ENCODE measurements at places on chromosomes 13 and 19.

DNA sequence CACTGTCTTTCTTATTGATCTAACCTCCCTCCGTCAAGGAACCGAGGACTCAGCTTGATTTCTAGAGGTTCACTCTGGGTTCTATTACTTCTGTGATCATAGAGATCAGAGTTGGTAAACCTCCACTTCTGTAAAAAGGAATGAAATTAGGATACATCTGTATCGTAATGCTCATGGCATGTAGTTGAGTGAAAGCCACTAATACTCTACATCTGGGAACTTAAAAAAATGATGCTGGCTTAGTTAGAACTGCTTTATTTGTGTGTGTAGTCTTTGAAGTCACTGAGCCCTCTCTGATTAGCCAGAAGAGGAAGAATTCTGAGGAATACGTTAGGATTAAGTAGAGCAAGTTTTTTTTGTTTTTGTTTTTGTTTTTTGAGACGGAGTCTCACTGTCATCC, 140.8 kb downstream of the GGACT start:
- no peak for DNase-seq

DNA sequence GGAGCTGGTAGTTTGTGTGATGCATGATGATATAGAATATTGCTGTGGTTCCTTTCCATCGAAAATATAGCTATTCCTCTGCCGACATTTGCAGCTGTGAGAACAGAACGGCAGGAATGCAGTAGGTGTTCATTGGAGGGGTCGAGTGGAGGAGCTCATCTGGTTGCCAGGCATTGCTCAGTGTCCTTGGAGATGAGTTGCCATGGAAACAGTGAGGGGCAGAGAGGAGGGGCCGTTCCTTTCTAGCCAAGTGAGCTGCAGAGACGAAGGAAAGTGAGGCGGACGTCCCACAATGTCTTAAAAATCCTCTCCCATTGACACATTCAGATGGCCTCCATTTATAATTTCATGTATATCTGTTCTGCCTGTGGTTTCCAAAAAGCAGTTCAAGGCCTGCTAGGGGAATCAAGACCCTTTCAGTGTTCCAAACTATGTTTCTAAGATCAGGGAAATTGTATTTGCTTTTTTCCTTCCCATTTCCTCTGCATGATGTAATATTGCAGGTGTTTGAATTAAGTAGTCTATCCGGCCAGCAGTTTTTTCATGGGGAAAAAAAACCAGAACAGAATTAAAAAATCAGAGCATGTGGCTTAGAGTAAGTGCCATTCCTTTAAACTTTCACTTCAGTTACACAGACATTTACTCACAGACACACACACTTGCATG, 41.2 kb upstream of the ZNF835 start:
- no peak for DNase-seq

- no peak for DNase-seq
Measured at GRCh38 chr13:75825161-75825560, 189.0 kb downstream of the LMO7 start.

- DNase-seq = no peak
Measured at GRCh38 chr13:66102864-66103263, 1127.3 kb downstream of the PCDH9 start.

DNA sequence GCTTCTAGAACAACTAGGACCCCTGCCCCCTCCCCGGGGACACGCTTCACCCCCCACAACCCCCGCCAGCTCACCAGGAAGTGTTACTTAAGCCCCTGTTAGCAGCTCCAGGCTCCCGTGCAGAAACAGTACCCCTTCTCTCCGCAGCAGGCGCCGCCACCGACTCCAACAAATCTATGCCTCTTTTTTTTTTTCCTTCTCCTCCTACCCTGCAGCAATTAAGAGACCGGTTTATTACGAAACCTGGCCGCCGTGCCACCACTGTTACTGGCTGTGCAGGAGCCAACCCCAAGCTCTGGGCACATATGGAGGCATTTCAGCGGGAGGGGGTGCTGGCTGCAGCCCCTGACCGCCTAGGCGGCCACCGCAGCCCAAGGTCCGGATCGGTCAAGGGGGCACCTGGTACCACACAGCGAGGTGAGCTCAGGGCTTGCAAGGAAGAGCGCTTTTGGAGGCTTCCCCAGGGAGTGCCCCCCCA, 2.4 kb downstream of the GADD45B start:
- peak; percentile 58 for DNase-seq

DNA sequence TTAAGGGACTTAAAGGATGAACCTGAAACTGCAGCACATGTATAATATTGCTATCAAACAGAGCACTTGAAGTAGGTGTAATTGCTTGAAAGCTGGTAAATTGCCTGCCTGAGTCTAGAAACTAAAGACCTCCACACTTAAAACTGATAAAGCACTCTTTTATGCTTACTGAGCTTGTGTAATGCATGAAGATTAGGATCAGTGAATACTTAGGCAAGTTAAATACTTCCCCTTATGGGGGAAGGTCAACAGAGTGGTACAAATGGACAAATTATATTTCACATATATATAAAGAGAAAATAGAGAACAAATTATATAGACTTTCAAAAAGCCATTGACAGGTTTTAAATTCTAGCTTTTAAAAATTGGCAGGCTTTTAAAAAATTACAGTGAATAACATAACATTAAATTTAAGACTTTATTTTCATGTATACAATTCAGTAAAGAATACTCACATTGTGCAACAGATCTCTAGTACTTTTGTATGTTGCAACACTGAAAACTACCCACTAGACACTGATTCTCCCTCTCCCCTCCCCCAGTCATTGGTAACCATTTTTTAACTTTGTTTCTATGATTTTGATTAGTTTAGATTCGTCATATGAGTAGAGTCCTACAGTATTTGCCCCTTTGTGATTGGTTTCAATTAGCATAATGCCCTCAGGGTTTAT, 23.9 kb downstream of the PIBF1 start:
- DNase-seq = no peak

DNA sequence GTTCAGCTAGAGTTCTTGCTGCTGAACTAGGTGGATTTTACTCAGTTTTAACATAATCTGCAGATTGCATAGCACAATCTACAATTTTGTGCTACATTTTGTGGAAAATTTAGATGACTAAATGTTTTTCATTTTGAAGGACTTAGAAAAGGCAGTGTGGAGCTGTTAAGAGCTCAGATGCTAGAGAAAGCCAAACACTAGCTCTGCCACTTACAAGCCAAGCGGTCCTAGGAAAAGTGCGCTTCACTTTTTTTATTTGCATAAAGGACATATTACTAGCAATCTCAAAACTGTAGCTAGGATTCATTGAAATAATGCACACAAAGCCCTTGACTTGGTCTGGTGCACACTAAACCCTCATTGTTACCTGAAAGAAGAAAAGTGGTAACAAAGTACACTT, 8.1 kb upstream of the CSNK1A1L start:
- DNase-seq = no peak

DNA sequence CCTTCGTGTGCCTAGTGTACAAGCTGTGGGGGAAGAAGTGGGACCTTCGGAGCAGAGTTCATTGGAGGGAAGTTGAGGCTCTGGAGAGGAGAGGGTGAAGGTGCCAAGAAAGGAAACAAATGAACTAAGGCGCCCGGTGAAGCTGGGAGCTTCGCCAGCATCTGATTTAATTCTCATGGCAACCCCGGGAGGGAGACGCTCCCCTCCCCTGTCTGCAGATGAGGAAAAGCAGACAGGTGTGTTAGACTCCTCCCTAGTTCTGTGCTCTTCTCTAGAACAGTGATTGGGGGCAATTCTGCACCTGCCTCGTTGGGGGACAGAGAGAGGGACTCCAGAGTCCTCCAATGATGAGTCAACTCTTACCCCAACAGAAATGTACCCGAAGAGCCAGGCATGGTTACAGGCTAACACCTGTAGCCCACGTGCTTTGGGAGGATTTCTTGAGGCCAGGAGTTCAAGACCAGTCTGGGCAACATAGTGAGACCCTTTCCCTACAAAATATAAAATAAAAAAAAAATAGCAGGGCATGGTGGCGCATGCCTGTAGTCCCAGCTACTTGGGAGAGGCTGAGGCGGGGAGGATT, 4.2 kb downstream of the SSC5D start:
- no peak for DNase-seq

DNA sequence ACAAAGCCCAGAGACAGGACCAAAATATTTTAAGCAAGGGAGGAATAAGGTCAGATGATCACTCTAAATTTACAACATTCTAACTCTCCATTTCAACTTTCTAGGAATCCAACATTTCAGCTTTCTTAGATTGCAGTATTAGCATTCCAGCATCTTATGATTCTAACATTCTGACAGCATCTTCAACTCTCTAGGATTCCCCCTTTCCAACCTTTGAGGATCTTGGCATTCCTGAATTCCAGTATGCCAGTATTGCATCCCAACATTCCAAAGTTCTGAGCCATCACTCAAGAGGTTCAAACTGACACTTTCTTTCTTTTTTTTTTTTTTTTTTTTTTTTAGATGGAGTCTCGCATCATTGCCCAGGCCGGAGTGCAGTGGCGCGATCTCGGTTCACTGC, 13.8 kb downstream of the TGFB1 start:
- no peak for DNase-seq

DNA sequence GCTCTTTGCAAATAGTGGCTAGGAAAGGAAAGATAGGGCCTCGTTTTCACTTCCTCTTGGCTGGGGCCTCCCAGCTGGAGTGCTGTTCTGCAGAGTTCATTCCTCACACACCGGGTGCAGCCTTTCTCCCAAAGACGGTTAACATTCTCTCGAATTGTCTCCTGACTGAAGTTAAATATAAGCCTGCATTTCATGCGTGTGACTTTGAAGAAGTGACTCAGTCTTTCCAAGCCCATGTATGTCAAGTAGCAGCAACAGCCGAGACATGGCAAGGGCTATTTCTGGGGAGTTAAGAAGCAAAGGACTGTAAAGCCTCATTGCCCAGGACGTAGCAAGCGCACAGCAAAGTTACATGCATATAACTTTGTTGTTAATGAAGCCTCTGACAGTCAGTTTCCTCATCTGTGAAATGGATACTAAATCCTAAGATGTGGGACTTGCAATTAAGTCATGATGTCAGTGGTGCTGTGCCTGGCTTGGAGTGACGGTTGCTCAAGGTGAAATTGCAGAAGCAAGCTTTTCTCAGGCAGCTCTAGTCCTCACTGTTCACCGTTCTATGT, 502.4 kb downstream of the MYO16 start:
- DNase-seq = no peak

- peak; percentile 32 for DNase-seq
Measured at GRCh38 chr19:40348961-40349507, 539 bp downstream of the PLD3 start.

DNA sequence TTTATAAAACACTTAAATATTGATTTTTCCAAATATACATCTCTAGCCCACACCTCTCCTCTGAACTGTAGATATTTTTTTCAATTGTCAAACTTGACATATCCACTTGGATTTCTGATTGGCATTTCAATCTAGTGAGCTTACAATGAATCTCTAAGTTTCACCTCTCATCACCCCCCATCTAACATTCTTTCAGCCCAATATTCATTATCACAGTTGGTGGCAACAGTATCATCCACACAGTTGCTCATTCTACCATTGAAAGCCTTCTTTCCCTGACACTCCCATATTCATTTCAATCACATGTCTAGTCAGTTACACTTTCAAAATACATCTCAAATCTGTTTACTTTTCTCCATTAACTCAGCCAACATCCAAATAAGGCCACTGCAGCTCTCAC, 385.2 kb downstream of the PCDH20 start:
- no peak for DNase-seq

- no peak for DNase-seq
Measured at GRCh38 chr13:45575146-45575829, 40.3 kb downstream of the ERICH6B start.

DNA sequence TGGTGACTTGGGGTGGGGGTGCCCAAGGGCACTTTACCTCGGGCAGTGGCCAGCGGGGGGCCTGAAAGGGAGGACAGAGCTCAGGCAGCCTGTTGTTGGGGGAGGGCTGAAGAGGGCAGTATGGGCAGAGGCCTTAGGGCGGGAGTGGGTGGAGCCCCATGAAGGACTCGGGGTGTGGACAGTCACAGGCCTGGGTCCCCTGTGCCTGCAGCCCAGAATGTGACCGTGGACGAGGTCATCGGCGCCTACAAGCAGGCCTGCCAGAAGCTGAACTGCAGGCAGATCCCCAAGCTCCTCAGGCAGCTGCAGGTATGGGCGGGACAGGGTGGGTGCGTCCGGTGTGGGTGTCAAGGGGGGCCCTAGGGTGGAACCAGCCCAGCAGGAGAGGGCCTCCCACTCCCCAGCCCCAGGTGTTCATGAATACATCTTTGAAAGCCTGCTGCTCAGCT, 22.5 kb downstream of the NKPD1 start:
- no peak for DNase-seq

GRCh38 chr13:27960362-27961226, 8.5 kb downstream of the CDX2 start:
- peak; percentile 2 for DNase-seq

DNA sequence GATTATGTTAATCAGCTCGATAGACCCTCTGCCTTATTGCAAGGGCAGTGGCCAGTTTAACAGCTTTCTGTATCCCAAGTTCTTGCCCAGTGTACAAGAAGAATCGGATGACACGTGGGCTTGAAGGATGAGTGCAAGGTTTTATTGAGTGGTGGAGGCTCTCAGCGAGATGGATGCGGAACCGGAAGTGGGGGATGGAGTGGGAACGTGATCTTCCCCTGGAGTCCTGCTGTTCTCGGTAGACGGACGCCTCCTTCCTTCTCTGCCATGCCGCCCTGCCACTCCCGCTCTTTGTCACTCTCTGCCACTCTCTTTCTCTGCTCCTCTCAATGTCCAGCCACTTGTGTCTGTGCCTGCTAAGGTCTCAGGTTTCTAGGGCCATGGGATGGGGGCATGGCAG, 21.0 kb downstream of the RFXAP start:
- no peak for DNase-seq

DNA sequence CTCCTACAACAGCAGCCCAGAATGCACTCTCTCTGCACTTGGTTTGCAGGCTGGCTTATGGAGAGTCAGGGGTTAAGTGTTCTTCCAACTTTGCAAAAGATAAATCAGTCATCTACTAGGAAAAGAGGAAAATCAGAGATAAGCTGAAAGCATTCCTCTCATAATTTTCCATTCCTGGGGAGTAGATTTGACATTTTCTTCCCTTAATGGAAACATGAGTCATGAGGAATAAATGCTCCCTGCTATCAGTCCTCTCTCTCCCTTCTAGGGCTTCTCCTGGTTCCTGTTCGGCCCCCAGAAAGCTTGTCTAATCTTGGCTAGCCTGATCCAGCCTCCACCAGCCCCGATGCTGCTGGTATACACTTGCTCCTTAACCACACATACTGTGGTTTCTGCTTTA, 28.4 kb upstream of the ENOX1 start:
- no peak for DNase-seq

DNA sequence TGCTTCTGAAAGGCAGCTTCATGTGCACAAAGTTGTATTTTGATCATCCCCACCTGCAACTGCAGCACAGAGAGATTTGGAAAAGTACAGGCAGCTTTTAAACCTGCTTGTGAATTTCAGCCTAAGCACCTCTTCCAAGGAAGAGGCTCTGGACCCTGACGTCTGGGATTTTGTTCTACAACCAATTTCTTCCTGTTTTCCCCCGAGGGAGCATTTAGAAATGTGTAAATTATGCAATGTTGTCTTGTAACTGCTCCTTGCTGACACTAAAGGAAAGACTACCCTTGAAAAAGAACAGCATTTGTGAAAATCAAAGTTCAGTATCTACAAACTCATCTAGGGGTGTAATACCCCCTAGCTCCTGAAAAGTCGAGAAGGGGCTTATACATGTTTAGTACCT, 15.4 kb downstream of the MED26 start:
- DNase-seq = no peak

GRCh38 chr19:51101171-51101865, 6.9 kb downstream of the CTU1 start:
- no peak for DNase-seq

GRCh38 chr13:42492372-42492920, 81.5 kb upstream of the TNFSF11 start:
- DNase-seq = no peak

GRCh38 chr13:43243711-43244110, 220.3 kb downstream of the DNAJC15 start:
- DNase-seq = no peak

GRCh38 chr19:55443045-55443823, at the start of gene SHISA7:
TSS of gene SHISA7 (minus strand) at chr19:55443300. CDS start at chr19:55442863, 437 bp downstream.
- no peak for DNase-seq
